ENCODE measurements at places on chromosomes 2 and 18.

DNA sequence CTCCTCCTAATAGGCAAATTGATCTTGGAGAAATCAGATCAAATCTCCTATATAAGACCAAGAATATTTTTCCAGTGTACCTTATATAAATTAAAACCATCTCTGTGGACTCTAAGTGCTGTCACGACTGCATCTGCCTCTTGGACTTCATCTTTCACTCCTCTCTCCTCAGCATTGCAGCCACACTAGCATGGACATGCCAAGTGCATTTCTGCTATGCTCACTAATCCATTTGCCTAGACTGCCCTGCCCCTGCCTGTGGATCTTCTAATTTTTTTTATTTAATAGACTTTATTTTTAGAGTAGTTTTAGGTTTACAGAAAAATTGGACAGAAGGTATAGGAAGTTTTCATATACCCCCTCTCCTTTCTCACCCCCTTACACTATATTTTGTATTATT, 146.7 kb upstream of the VWC2L start:
- DNase-seq, result no peak

- no peak for DNase-seq
Observed at GRCh38 chr2:109062859-109063700, 65.9 kb upstream of the SH3RF3 start.

GRCh38 chr18:13603304-13604019, 122.9 kb downstream of the FAM210A start:
- DNase-seq, result no peak

GRCh38 chr18:35478520-35479435, 19.0 kb downstream of the INO80C start:
- DNase-seq, result peak; percentile 17

DNA sequence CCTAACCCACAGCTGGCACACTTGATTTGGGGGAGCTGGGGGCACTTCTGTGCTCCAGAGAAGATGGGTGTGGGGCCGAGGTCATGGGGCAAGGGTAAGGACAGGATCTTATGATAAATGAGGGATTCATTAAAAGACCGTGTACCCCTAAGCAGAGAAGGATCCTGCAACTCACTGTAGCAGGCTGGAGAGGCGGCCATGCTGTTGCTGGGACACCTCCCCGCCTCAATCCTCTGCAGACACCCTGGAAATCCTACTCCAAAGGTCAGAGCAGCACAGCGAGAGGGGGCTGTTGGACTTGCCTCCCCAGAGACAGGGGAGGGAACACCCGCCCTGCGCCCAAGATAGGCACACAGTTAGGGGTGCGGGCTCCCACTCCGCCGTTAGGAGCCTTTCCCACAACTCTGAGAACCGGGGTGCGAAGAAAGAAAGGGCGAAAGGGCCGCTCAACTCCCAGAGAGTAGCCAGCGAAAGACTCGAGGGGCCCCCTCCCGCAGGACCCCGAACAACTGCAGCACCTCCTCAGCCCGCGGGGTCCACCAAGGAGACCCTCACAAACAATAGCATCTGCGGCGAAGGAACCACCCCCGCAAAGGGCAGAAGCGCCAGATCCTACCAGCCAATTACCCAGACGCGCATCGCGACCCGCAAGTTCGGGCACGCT, 1.4 kb downstream of the PARD6G start:
- no peak for DNase-seq

- no peak for DNase-seq
Observed at GRCh38 chr2:119147776-119148715, 10.5 kb downstream of the C1QL2 start.

GRCh38 chr18:49032189-49032584, 81.4 kb upstream of the SMAD7 start:
- no peak for DNase-seq

- no peak for DNase-seq
Observed at GRCh38 chr2:50674876-50675275, 357.1 kb downstream of the NRXN1 start.

DNA sequence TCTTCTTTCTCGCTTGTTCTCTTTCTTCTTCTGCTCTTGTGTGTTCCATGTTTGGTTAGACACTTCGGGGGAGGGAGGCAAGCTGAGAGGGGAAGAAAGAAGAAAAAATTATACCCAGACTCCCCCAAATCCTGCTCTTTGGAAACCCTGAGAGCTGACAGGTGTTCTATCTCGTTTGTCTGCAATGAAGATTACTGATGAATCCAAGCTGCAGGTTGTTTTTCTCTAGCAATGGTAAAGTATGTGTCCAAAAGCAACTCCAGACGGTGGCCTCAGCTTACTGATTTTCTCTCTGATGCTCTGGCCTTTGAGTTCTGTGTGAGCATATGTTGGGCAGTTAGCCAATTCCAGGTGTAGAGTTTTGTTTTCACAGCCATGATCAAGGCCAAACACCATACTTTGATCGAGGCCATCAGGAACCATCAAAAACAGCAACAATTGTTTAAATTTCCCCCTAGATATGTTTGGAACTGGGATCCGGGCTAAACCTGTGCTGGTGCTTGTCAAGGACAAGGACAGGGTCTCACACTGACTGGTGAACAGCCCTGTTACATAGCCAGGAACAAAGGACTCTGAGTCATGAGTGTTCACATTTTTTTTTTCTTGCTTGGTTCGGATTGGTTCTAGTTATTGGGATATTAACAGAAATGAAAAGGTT, 142.0 kb downstream of the PRKCE start:
- DNase-seq, result no peak

GRCh38 chr2:123101434-123101833, 923.7 kb upstream of the CNTNAP5 start:
- DNase-seq, result no peak

- no peak for DNase-seq
Observed at GRCh38 chr2:2101924-2102323, 229.2 kb downstream of the MYT1L start.

DNA sequence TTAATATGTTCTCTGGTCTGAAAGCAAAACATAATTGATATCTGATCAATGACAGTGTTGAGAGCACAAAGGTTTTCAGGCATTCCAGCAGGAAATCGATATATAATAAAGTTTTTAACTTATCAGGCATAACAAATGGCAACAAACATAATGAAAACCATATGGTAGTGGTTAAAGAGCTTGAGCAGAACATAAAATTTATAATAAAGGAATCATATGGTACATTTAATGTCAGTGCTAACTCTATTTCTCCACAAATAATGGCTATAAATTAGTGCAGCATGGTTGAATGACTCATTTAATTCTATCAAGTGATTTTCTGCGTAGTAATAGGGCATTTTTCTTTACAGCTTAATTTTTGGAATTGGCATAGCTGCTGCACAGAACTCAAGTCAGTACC, 306.2 kb downstream of the FSIP2 start:
- DNase-seq, result no peak

- peak; percentile 73 for DNase-seq
Observed at GRCh38 chr18:10051877-10052631, 138.2 kb downstream of the VAPA start.

- DNase-seq, result no peak
Observed at GRCh38 chr2:120385355-120386127, 39.6 kb downstream of the INHBB start.

GRCh38 chr2:235526166-235526565, 32.3 kb downstream of the AGAP1 start:
- DNase-seq, result no peak

DNA sequence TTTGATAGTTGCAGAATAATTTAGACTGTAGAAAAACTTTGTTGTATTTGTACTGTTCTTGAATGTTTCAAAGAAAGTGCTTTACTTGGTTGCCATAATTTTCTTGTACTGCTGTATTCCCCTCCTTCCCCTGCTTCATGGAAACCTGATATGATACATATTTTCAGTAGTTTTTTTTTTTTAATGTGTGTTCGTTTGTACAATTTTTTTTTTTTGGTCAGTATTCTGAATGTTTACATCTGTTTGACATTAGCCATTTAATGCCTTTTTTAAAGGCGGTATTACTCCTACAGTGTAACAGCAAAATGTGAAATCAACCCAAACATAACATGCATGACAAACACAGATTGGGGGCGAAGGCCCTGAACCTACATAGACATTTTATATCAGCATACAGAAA, 172.3 kb downstream of the ASXL3 start:
- no peak for DNase-seq

- no peak for DNase-seq
Observed at GRCh38 chr2:215594766-215595165, 158.9 kb upstream of the FN1 start.

DNA sequence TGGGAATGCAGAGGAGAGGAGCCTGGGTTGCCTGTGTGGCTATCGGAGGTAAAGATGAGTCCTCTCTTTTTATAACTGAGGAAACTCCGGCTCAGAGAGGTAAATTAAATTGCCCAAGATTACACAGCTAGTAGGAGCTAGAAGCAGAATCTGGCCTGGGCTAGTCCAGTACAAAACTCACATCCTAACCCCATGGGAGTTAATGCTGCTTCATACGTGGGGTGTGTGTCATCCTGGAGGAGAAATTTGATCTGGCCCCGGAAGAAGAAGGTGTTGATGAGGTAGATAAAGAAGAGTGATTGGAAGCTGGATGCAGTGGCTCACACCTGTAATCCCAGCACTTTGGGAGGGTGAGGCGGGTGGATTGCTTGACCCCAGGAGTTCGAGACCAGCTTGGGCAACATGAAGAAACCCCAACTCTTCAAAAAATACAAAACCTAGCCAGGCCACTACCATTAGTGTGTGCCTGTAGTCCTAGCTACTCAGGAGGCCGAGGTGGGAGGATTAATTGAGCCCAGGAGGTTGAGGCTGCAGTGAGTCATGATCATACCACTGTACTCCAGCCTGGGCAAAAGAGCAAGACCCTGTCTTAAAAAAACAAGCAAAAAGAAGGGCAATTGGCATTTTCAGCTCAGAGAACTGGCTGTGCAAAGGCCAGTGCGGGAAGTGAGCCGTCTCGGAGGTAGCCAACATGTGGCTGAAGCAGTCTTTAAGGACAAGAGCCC, 33.7 kb downstream of the CTIF start:
- DNase-seq, result no peak

DNA sequence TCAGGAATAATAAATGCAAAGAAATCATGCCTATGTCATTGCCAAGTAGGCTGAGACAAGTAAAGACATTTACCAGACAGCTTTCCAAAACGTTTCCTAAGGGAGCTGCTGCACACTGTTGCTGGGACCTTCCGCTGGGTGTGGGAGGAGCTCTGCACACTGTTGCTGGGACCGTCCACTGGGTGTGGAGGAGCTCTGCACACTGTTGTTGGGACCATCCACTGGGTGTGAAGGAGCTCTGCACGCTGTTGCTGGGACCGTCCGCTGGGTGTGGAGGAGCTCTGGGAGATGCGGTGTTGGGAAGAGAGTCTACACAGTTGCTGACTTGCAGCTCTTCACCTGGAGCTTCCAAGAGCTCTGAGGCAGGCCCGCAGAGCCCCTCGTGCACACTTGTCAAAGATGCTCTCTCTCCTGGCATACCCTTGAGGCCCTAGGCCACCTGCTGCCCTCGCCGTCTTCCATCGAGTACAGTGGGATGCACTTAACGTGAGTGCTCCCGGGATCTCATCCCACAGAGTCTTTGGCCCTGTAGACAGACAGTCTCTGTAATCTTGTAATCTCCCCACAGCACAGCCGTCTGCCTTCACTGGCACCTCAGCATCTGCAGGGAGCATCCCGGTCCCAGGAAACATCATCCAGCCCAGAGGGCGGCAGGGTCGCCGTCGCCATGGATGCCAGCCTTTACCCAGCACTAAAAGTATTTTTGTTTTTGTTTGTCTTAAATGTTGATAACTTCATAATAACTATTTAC, 51.4 kb downstream of the TRAPPC12 start:
- no peak for DNase-seq

DNA sequence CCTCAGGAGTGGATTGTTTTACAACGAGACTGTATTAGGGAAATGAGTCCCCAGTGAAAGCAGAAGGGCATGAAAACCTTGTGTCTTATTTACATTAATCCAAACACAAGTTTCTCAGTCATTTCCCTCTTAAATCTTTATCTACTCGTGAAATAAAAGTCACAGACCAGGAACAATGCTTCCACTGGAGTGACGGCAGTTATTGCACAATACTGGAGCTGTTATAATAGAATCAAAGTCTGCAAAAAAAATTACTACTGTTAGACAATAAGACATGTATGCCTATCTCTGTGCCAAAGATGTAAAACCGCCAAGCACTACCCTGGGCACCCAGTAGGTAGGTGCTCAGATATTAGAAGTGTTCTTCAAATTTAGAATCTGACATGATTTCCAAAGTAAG, 375.5 kb downstream of the ZNF521 start:
- no peak for DNase-seq

GRCh38 chr18:47737198-47737830, 193.1 kb downstream of the SMAD2 start:
- no peak for DNase-seq

DNA sequence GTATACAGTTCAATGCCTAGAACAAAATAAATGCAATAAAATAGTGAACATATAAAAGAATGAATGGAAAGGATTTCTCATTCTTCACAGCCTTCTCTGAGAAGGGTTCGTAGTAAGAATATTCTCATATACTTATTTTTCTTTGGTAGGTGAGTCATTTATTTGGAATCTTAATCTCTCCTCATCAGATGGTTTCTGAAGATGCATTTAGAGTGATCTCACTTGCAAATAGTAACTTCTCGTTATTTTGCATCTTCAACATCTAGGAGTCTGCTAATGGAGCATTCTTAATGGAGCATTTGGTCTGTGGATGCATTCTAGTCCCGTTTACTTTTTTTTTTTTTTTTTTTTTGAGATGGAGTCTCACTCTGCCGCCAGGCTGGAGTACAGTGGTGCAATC, 3.9 kb downstream of the UBXN4 start:
- DNase-seq, result no peak

DNA sequence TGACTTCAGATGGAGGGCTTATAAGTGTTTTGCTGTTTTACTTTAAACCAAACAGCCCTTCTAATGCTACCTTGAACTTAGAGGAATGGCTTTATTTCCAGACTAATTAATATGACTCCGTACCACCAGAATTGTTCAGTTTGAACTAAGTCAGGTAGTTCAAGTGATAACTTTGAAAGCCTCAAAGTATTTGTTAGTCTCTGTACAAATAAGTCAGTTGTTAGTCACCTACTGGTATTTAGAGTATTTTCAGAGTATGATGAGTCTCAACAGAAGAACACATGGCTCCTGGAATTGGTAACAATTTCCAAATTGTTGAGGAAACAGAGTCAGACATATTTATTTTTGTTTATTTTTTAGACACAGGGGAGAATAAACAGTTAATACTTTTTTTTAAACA, 381.8 kb upstream of the NRXN1 start:
- no peak for DNase-seq

DNA sequence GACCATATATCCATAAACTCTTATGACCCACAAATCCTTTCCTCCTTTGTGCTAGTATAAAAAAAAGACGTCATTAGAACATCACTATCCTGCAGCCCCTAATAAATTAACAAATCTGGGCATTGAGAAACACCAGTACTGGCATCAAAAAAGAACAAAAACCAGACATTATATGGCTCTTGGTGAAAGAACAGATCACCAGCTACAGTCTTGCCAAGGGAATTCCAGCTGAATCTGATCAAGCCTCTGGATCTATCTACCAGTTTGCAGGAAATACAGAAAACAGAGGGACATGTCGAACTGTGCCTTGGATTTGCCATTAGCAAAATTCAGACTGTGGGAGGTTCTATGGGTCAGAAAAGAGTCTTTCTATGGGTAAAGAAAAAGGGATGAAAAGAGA, 93.7 kb upstream of the DDX18 start:
- DNase-seq, result no peak

GRCh38 chr18:50687491-50687890, 127.6 kb downstream of the MAPK4 start:
- DNase-seq, result no peak

GRCh38 chr2:232230560-232230959, 148.0 kb upstream of the ALPP start:
- DNase-seq, result no peak
